ENCODE measurements at places on chromosomes 1 and 21. TPM values are rescaled to one million over a fixed set of nuclear protein-coding genes. Genes with fewer than 3 reads are reported as not detected.

DNA sequence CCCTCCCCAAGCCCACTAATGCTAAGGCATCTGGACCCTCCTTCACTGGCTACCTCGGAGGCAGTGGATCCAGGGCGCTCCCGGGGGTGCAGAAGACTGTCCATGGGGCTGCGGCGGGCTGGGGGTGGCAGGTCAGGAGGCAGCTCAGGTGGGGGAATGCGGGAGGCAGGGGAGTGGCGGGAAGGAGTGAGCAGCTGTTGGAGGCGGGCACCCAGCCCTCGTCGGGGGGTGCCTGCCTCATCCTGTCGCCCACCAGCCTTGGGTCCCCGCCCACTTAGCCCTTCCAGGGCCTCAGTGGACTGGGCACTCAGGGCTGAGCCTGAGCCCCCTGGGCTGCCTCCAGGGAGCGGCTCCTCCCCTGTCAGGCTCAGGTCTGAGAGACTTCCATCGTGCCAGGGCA, 10.7 kb upstream of the GATAD2B start:
- DNase-seq: no peak

SPRR2B gene
- not detected for total RNA-seq

TNNT2 gene
- total RNA-seq: not detected

- no peak for DNase-seq
Observed at GRCh38 chr1:165659581-165659895, 28.5 kb downstream of the MGST3 start.

DNA sequence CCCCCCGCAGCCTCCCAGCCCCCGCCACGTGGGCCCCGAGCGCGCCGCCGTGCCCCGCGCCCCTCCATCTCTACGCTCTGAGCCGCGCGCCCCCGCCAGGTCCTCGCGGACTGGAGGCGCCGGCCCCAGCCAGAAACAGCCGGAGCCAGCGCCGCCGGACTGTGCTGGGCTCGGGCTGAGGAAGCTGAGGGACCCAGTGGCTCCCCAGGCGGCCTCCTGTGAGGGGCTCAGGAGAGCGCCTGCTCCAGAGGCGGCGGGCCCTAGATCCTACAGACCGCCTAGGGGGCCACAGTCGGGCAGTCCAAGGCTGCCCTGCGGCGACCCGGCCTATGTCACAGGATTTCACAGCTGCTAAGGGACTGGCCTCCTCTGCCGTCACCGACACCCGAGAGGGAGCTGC, 82.1 kb downstream of the NENF start:
- no peak for DNase-seq

GRCh38 chr1:60969971-60970509, 112.3 kb upstream of the NFIA start:
- DNase-seq: no peak

DNA sequence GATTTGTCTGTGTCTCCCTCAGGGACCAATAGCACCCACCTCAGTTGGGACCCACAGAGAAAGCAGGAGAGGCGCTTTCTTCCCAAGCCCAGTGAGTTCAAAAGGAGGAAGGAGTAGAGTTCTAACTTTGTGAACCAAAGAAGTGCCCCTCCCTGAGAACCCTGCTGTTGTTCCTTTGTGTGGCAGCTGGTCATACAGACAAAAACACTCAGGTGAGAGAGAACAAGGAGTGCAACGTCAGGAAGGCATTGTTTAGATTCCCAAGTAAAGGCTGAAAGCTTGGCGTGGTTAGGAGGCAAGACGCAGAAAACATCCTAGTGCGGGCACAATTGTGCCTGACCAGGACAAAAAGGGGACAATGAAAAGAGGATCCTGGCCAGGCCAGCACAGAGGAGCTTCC, 654.6 kb downstream of the KIF26B start:
- DNase-seq: no peak

Measured in activated B cell treated with CpG ODN at 0.5 μM for 24 hours (primary cell).